ENCODE measurements at places on chromosomes 3 and 15.
A peak's percentile ranks its signal among the peaks of the same experiment; 100 is the strongest.

DNA sequence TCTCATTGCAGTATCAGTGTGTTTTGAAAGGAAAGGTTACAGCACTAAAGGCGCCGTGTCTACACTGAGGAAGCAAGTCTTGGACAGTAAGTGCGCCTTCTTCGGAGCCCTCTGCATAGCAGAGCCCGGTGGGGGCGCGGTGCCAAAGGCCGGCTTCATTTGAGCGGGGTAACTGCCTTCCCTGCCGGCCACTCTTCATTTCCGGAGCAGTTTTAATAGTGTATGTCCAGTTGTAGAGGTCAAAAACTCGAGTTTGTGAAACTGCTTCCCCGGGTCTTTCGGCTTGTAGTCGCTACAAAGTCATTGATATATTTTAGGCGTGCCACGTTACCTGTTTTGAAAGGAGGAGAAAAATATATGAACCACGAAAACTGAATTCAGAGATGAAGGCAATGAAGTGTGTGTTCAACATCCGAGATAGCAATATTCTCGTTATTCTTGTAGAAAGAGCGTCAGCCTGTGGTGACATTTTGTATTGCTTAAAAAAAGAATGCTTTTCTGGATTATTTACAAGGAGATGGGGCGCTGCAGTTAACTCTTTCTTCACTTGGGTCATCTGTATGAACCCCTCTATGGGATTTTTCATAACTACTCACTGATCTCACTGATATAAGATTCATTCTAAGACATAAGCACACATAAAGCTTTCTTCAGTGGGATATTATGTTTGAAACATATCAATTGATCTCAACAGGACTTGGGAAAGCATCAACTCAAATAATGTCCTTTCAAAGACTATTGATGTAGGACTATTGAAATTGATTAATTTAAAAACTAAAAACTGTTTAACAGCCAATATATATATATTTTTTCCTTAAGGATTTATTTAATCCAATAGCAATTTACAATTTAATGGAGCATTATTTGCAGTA is 3.0 kb downstream of the ALCAM start:
- DNase-seq, result peak; percentile 32

GRCh38 chr3:169148448-169149348 is 514.8 kb downstream of the MECOM start:
- no peak for DNase-seq

DNA sequence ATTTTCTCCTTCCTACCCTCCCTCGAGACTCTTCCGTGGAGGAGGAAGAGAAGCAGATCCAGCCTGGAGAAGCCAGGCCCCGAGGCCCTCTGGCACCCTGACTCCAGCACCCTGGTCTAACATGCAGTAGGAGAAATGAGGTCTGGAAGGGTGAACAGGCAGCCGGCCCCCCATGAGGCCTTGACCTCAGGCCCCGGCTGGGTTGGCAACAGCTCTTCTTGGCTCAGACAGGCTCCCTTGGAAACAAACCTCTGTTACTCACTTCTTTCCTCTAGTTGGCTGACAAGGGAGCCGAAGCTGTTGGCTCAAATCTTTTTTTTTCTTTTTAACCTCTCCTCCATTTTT is 73.4 kb downstream of the CPN2 start:
- DNase-seq, result no peak

DNA sequence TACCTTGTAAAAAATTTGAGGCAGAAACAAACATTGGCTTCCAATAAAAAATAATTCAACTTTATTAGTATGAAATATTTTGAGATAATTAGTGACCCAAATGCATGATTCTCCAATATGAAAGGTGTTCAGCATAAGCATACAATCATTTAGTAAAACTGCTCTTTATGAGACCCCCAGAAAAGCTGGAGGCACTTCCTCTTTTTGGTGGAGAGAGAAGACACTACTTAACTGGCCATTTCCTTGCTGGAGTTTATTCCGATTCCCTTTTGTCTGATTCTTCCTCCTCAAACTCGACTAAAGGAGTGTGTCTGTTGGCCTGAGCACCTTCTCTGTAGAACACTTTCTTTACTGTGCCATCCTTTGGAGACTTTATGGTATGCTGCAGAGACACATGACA is 34.8 kb upstream of the DCUN1D1 start:
- no peak for DNase-seq

DNA sequence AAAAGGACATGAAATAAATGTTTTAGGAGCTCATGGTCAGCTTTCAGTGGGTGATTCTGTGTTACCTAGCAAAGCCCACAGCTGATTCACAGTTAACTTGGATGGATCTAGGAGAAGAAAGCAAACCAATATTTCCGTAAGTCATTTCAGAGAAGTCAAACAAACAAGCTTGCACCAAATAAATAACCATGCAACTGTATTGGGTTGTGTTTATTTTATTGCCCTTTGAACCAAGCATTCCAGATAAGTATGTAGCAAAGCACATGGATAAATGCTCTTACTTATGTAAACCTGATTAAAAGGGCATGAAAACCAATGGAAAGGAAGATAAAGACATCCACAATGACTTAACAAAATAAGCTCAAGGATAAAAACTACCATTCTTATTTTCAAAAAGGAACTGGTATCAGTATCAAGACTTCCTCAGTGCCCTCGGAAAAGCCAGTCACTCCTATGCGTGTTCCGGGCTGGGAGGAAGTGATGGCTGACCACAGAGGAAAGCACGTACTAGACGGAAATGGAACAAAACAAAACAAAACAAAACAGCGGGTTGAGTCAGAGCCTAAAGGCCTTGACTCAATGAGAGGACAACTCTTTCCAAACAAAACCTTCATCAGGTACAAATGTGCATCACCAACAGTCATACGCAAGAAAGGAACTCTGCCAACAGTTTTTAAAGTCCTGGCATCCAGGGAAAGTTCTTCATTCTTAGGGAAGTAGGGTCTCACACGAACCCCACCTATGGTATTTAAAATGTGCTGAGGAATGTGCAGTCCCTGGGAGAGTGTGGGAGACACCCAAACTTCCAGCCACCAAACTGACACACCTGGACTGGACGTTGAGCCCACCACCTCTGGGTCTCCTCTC is 103.3 kb downstream of the SNRK start:
- no peak for DNase-seq

GRCh38 chr3:69881051-69881450 is 118.5 kb upstream of the SAMMSON start:
- DNase-seq, result no peak

DNA sequence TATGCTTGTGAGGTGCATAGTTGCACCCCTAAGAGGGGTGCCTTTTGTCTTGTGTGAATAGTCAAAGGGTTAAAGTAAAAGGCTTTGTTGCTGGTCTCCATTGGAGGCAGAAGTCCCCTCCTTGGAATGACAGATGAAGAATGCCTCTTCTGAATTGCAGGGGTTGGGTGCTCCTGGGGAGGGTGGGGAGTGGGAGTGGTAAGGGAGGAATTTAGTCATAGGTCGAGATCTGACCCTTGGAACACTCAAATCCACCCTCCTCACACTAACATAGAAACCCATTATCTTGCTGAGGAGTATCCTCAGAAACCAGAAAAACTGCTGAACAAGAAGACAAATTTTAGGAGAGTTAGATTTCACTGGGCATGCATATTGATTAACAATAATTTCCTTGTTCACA is 4.7 kb downstream of the CTXND1 start:
- no peak for DNase-seq

DNA sequence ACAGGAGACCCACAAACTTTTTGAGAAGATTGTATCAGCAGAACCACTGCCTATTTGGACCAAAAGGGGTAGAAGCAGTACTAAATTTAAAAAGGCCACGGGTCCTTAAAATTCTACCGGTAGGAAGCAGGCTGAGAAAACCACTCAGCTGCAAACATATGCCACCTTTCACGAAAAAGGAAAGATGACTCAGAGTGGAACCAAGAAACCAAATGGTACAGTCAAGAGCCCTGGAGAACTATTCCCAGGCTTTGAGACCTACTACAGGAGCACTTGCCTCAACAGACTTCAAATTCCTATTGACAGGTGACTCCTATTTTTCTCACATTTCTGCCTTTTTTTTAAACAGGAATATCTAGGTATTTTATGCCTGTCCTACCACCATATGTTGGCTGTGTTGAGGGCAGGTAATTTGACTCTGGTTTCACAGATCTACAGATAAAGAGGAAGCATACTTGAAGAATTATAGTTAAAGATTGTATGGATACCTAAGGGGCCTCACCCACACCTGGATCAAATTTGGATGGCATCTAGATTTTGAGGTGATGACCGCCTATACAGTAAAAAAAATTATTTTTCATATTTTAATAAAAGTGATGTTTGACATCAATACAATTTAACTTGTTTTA is 10.1 kb downstream of the GOLIM4 start:
- no peak for DNase-seq

GRCh38 chr3:188092648-188093047 is 61.3 kb upstream of the LPP start:
- no peak for DNase-seq

GRCh38 chr3:128973988-128974564 is 19.8 kb downstream of the CFAP92 start:
- no peak for DNase-seq

DNA sequence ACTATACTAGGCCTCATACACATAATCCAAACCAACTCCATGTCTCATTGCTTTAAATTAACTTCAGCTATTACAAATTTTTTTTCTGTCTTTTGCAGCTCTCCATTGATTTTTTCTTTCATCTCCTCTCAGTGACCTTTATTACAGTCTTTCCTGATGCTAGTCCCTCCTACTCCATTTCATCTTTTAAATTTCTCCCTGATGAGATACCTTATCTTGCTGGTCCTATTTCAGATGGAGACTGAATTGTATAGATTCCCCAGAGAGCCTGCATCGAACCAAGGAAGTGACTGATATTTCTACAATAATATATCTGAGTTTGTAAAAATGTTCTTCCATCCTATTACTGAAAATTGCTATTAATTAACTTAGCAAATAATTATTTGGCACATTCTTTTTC is 45.7 kb upstream of the NEO1 start:
- no peak for DNase-seq

- no peak for DNase-seq
Observed at GRCh38 chr3:125381743-125382142, 6.6 kb upstream of the ZNF148 start.

DNA sequence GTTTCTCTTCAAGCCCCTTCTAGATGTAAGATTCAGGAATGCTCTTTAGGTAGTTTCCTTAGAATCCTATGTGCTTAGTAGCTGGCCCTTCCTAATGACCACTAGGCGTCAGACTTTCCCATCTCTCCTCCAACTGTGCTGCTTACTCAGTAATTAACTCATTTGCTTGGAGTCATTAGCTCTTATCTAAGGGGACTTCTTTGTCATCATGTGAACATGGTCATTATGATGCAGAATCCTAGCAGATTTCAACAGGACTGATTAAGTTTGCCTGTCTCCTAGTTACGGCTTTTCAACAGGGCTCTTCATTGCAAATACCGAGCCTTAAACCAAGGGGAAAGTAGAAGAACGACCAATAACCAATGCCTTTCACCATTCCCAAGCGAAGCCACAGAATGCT is 46.4 kb downstream of the GJD2 start:
- DNase-seq, result no peak

DNA sequence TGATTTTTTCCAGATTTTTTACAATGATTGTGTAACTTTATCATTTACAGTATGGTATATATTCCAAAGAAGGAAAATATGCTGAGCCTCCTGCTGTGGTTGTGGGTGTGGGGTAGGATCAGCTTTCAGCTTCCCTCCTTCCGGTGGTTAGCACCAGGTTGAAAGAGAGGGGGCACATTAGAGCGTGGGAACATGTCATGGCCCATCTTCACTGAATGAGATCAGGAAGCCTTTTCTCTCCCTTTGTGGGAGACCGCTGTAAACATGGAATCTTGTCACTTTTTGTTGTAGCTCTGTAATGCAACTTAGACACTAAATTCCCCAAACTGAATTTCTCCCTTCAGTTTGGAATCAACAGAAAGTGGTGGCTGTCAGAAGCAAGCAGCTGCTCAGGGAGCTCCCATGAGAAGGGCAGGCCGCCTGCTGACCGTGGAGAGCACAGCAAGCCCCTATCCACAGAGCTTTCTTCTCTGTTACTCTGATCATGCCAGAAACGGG is 86.7 kb upstream of the LIMD1 start:
- no peak for DNase-seq

DNA sequence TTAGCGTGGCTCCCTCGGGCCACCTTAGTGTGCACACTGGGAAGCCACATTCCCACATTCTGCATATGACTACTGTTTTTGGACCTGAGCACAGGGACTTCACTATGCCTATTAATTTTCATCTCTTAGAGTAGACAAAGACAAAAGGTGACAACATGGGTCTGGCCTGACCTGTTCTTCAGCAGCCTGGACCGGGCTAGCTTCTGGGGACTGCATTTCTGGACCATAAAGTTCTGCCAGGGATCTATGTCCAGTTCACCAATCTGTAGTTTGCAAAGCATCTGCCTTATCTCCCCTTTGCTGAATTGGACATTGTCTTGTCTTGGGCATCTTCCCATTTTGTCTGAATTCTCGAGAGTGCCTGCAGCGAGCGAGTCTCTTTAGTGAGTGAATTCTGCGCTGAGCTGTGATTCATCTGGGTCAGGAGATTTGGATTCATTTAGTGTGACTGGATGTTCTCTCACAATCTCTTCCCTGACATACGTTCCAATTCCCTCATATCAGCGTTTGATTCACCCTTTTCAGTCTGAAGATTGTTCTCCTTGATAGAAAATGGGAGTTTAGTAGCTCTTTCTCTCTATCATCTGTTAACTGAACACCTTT is 112.2 kb upstream of the PLXNA1 start:
- DNase-seq, result no peak

- DNase-seq, result no peak
Observed at GRCh38 chr3:23161896-23162570, 41.1 kb upstream of the UBE2E2 start.

DNA sequence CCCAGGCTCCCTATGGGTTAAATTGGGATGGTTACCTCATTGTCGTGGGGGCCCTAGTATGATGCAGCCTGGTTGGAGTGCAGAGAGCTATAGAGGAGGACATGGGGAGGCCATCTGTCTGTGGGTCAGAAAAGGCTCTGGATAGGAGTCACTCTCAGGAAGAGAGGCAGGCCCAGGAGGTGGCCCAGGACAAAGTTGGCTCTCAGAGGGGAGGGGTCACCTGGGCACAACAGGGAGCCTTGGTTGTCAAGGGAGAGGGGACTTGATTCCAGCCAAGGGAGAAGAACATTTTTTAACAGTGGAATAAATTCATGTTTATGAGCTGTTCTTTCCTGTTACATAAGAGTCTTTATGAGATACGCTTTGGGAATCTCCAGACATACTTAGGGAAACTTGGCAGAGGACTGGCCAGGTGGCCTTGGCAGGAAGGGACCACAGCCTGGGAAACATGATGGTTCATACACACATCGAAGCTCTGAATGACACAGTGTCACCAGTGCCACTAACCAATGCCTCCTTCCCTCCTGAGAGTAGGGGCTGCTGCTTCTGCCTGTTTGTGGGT is 27.5 kb upstream of the LCTL start:
- DNase-seq, result no peak

DNA sequence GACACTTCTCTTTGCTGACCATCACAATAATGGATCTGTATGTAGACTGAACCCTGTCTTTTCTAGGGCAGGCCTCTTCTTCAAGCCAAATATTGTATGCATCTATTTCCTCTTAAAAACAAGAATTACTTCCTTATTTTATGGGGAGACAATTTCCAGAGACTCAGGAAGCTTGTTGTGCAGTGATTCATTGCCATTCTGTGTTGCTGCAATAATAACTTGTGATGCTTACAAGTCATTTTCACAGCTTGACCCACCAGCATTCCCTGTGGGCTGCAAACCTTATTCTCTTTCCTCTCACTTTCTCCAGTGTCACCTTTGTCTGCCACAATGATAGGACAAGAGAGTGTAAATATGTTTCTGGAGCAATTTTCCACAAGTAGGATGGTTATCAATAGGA is 276.7 kb upstream of the SGO1 start:
- DNase-seq, result no peak

- no peak for DNase-seq
Observed at GRCh38 chr15:41993472-41994170, 21.3 kb upstream of the EHD4 start.

GRCh38 chr3:8525893-8526292 is 24.3 kb downstream of the LMCD1 start:
- DNase-seq, result no peak
